ENCODE measurements at places on chromosomes 12 and 14.
A peak's percentile ranks its signal among the peaks of the same experiment; 100 is the strongest.

- no peak for DNase-seq
These were observed 23.8 kb downstream of the NEUROD4 start for GRCh38 chr12:55043542-55043941.

DNA sequence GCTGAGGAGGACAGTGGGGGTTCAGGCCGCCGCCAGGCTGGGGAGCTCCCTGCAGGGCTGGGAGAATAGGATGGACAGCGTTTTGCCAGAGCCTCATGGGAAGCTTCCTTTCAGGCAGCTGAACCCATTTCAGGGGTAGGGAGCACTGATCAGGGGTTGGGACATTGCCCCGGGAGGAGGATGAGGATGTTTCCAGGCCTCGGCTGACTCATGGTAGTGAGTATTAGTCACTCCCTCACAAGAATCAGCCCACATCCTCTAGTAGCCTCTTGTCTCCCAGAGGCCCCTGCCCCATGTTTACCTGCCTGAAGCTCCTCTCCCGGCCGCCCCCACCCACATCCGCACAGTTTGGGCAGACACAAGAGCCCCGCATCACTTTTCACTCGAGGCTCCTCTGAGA is 89.8 kb downstream of the ZFP36L1 start:
- peak; percentile 40 for DNase-seq

GRCh38 chr14:45270031-45270430 is 17.0 kb upstream of the MIS18BP1 start:
- no peak for DNase-seq

- no peak for DNase-seq
These were observed 890.1 kb downstream of the GALC start for GRCh38 chr14:87102811-87103378.

GRCh38 chr14:61608245-61609165 is 86.8 kb upstream of the HIF1A start:
- no peak for DNase-seq

- DNase-seq = no peak
These were observed 165.7 kb downstream of the TBX5 start for GRCh38 chr12:114240288-114240687.

GRCh38 chr14:94638339-94638738 is 26.1 kb downstream of the SERPINA3 start:
- DNase-seq = no peak

- peak; percentile 20 for DNase-seq
These were observed 36.3 kb upstream of the PPP1CC start for GRCh38 chr12:110778833-110779577.

- no peak for DNase-seq
These were observed 11.7 kb downstream of the TNFAIP2 start for GRCh38 chr14:103134919-103135318.

GRCh38 chr14:37429618-37430017 is 165.4 kb downstream of the FOXA1 start:
- no peak for DNase-seq

GRCh38 chr14:40467969-40468368 is 1035.7 kb upstream of the FBXO33 start:
- DNase-seq = no peak

- DNase-seq = no peak
These were observed 247.9 kb upstream of the ARHGAP5 start for GRCh38 chr14:31828946-31829868.

DNA sequence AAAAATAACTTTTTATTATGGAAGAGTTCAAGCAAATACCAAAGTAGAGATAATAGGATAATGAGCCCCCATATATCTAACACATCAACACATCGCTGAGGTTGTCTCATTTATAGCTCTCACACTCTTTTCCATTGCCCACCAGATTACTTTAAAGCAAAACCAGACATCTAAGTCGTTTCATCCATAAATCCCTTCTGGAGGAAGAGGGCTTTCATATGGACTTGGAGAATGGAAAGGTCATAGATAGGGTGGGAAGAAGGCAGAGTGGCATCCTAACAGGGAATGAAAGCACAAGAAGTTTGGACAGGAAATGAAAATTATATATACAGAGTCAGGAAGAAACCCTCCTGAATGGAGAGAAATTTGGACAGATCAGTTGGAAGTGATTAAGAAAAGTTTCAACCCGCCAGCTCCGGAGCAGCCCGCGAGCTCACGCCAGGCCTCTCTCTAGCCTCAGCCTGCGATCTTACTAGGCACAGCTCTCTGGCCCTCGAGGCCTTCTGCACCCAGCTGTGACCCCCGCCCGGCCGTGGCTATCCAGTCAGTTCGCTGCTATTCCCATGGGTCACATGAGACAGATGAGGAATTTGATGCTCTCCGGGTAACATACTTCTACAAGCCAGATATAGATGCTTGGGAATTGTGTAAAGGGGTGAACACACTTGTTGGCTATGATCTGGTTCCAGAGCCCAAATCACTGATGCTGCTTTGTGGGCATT is 48.4 kb upstream of the NID2 start:
- DNase-seq = no peak

- DNase-seq = no peak
These were observed 82.8 kb upstream of the BCL2L14 start for GRCh38 chr12:11987901-11988300.

DNA sequence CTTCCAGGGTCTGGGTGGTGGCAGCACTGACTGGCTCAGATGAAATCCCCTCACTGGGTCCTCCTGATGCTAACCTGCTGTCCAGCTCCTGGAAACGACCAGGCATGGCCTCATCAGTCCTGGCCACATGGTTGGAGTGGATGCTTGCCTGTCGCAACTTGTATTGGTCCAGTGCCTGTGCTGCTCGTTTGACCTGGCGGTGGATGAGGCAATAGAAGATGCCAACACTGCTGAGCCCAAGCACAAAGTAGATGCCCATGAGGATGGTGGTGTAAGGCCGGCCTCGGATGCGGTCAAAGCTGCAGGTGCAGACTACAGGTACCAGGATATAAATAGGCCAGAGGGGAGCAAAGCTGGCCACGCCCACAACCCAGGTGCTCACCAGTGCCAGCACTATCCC is 1.2 kb downstream of the GPR84 start:
- DNase-seq = no peak

- no peak for DNase-seq
These were observed 2.8 kb upstream of the SP7 start for GRCh38 chr12:53338916-53339315.

DNA sequence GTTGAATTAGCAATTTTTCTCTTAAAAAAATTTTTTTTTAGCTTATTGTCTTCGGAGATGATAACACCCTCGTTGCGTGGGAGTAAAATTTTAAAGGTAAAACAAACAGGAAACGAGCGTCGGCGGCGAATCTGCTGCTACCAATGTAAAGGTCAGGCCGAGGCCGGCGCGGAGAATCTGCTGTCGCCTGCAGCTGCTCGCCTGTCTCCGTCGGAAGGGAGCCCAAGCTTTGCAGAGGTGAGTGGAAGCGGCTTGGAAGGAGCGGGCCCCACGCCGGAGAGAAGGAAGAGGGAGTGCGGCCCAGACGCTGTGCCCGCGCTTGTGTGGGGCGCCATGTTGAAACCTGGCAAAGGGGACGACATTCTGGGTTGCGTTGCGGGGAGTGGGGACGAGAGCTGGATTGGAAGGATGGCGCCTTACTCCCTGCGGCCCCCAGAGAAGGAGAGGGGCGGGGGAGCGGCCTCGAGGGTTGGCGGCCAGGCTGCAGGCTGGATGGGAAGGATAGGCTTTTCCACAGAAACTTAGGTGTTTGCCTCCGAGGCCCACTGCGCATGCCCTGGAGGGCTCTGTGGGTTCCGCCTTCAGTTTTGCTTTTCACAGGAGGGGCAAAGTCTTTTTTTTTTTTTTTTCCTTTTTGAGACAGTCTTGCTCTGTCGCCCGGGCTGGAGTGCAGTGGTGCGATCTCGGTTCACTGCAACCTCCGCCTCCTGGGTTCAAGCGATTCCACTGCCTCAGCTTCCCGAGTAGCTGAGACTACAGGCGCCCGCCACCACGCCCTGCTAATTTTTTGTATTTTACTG is at the start of gene SNRNP35:
Gene SNRNP35, plus strand, starts transcription at position 160 of the 800 bp plus-strand sequence. CDS start 7,402 bp downstream, outside the sequence.
- DNase-seq = peak; percentile 90

DNA sequence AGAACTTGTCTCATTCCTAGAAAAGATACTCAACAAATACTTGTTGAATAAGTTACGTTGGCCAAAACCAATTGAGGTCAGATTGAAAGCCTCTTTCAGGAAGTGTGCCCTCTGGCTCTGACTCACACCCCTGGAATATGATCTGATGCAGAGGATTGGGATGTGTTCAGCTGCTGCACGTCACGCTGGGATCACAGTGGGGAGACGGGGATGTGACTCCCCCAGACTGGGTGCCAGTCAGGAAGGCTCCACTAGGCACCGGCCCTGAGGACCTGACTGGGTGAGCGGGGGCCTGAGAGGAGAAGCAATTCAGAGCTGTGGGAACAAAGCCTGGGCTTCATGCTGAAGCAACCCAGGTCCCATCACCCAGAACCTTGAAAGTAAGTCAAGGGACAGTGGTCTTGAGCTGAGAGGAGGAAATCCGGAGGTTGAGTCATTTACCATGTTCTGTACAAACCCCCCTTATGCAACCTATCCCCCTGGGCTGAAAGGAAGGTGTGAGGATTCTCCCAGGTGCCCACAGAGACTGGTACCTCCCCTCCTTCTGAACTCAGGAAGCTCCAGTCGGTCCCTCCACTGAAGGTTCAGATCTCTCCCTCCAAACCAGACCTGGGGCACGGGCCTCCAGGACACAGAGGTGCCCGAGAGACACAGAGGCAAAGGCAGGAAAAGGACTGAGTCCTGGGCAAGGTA is 3.9 kb downstream of the CEBPE start:
- DNase-seq = no peak

GRCh38 chr12:78531831-78532458 is 332.6 kb upstream of the SYT1 start:
- no peak for DNase-seq

- no peak for DNase-seq
These were observed 45.2 kb upstream of the APPL2 start for GRCh38 chr12:105280966-105281693.

- DNase-seq = no peak
These were observed 258.6 kb downstream of the MSRB3 start for GRCh38 chr12:65536876-65537681.

- DNase-seq = no peak
These were observed 23.7 kb upstream of the CERS5 start for GRCh38 chr12:50190859-50191258.

GRCh38 chr12:92995258-92995903 is 66.3 kb upstream of the EEA1 start:
- DNase-seq = no peak

GRCh38 chr14:34610101-34610500 is 19.8 kb downstream of the SNX6 start:
- no peak for DNase-seq

GRCh38 chr12:92369636-92370035 is 224.0 kb upstream of the BTG1 start:
- DNase-seq = no peak

GRCh38 chr12:62718762-62719426 is 216.1 kb downstream of the PPM1H start:
- no peak for DNase-seq

GRCh38 chr12:51546097-51546496 is 44.9 kb upstream of the SCN8A start:
- DNase-seq = no peak

GRCh38 chr12:47820631-47821345 is 1.1 kb upstream of the HDAC7 start:
- no peak for DNase-seq

GRCh38 chr14:33218026-33218425 is 279.3 kb downstream of the NPAS3 start:
- no peak for DNase-seq

GRCh38 chr14:30223966-30224365 is 296.3 kb upstream of the PRKD1 start:
- DNase-seq = no peak

GRCh38 chr12:55721601-55722213 is 1.5 kb downstream of the RDH5 start:
- DNase-seq = no peak

DNA sequence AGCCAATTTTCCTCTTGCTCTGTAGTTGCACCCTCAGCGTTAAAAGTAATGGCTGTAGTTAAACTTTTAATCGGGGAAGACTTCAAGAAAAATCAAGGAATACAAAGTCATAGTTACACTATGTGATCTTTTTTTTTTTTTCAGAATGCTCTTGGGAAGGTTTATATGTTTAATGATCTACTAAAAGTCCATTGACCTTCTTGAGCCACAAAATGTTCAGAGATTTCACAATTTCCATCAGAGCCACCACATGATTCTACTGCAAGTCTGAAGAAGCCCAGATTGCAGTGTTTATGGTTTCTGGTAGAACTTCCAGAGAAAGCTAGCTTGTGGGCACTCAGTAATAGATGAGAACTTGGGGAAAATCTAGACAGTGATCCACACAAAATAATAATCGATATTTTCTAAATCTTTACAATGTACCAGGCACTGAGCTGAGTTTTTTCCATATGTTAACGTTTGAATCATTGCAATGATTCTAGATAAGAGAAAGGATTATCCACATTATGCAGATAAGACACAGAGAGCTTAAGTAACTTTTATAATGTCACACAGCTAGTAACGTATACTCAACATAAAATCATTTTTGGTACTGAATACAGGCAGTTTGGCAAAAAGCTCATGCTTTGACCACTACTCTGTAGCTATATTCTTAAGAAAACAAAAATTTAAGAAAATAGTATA is 38.3 kb downstream of the GYS2 start:
- no peak for DNase-seq

- DNase-seq = no peak
These were observed 286.9 kb upstream of the PRKD1 start for GRCh38 chr14:30214461-30215090.

GRCh38 chr12:49377386-49377785 is 10.1 kb downstream of the SPATS2 start:
- no peak for DNase-seq

DNA sequence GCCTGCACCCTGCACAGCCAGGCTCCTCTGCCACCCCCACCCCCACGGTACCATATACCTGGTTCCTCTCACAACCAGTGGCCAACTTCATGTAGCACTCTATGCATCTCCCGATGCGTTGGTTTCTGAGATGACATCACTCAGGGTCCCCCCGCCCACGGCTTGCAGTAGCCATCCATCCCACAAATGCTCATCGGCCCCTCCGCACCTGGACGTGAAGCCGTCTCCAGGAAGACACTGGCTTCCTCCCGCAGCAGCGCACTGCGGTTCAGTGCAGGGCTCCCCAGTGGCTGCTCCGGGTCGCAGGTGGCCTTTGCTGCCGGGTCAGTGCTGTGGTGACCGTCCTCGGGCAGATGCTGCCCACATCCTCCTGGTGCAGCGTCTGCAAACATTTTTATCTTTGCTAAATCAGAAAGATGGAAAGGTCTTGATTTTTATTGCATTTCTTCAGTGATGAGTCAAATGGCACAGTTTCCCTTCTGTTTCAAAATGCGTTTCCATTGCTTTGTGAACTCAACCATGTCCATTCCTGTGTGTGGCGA is 27.5 kb upstream of the MMP17 start:
- no peak for DNase-seq
